ENCODE measurements at places on chromosomes 3 and 15.

DNA sequence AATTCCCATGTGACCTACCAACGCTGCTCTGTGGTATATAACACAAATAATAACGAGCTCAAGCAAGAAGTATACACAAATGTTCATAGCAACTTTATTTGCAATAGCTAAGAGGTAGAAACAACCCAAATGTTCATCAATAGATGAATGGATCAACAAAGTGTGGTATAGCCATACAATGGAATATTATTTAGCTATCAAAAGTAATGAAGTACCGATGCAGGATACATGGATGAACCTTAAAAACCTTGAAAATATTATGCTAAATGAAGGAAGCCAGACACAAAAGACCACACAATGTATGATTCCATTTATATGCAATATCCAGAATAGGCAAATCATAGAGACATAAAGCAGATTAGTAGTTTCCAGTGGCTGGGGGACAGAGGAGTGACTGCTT lies 15.6 kb upstream of the FEM1B start:
- DNase-seq: no peak

GRCh38 chr15:80785811-80786354 lies 6.7 kb downstream of the CEMIP start:
- DNase-seq: no peak

- no peak for DNase-seq
These were observed 37.5 kb downstream of the RGMA start for GRCh38 chr15:93051236-93052089.

- no peak for DNase-seq
These were observed 23.1 kb downstream of the HCN4 start for GRCh38 chr15:73345658-73346057.

GRCh38 chr3:15339001-15339400 lies 6.6 kb upstream of the SH3BP5 start:
- DNase-seq: no peak

DNA sequence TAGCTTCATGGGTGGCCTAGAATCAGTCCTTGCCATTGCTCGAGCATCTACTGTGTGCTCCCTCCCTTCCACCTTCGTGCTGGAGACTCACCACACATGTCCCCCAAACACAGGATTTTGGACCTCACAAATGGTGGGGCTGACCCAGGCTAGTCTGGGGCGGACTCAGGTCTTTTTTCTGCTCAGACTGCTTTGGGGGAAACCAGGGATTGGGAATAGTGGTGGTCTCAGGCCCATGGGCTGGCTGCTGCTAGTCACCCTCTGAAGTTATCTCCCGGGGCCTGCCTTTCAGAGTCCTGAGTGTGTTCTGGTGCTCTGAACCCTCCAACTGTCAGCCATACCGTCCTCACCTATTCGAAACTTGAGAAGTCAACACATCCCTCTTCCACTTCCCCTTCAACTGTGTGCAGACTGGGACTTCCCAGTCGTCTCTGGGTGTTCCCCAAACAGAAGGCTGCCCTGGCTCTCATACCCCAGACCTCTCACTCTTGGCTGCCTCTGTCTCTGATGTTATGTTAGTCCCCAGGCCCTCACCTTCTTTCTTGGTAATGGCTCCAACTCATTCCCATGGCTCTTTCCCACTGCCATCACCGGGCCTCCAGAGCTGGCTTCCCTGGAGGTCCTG lies 46.0 kb downstream of the PPCDC start:
- no peak for DNase-seq

GRCh38 chr15:84111575-84111974 lies 124.0 kb upstream of the GOLGA6L4 start:
- DNase-seq: no peak
